Suppressor macrophage treated with lipopolysaccharide for 1 hour (primary cell): ENCODE measurements at places on chromosomes 7 and 10.

DNA sequence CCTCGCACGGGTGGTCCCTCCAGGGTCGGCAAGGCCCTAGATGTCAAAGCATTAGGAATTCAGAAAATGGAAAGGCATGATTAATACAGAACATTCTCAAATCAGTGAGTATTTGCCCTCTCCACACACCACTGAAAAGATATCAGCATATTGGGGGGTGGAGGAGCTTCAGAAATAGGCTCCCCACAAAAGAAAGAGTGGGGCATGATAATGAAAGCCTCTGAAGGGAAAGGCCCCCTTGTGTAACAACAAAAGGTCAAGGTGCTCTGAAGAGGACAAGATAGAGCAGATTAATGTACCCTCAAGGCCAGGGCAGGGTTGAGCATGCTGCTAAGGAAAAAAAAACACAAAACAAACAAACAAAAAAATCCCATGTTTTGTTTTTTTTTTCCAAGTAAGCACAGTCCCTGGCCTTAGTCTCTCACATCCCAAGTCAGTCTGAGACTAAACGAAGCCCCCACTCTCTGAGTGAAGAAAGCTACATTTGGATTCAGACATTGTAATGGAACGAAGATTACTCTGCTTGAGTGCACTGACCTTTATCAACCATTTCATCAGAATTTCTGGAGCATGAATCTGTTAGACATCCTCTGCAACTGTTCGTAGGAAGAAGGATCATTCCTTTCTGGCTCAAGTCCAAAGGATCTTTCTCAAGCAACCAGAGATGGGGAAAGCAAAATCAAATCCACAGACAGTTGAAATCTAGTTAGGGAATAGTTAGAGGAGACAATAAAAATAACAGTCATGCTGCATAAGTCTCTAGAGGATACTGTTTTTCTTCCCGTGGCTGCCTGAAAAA lies 27.4 kb upstream of the DGKI start:
- no peak for DNase-seq

GRCh38 chr7:141975806-141976523 lies 2.4 kb upstream of the TAS2R38 start:
- peak; percentile 85 for DNase-seq

DNA sequence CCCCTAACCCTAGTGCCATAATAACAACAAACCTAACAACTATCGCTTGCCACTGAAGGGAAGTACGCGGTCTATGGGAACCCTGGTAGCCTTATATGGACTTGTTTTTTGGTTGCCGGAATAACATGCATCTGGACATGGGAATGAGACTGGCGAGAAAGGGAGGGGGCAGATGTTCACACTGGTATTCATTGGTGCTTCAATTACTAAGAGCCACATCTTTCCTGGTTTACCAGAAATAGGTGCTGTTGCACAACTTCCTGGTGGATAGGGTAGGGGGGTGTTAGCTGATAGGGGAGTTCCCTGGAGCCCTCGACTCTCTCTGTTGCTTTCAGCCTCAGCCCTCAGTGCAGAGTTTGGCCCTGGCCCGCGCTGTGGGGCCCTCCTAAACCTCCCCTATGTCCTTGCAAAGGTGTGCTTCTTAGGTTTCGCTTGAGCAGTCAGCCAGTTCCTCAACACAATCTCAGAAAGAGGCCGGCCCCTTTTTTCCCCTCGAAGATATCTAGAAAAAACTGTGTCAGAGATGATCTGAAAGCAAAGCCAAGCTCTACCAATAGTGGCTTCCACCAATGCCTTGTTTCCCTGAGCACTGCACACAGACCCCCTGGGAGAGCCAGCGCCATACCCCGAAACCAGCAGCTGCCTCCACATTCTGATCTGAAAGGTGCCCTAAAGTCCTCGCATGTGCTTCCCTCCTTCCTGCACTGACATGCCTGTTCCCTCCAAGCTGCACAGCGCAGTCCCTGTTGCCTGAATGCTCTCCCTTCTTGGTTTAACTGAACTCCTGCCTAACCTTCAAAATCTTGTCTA lies 13.5 kb downstream of the TBXAS1 start:
- DNase-seq: no peak

GRCh38 chr10:49273626-49274025 lies 25.3 kb upstream of the C10orf71 start:
- no peak for DNase-seq

GRCh38 chr10:116809483-116810119 lies 39.7 kb upstream of the ENO4 start:
- peak; percentile 60 for DNase-seq

GRCh38 chr10:49783645-49784044 lies 21.5 kb upstream of the OGDHL start:
- no peak for DNase-seq

- no peak for DNase-seq
These were observed 9.4 kb upstream of the PPIA start for GRCh38 chr7:44787041-44787440.

GRCh38 chr10:35447693-35448407 lies 111.5 kb downstream of the CCNY start:
- no peak for DNase-seq

DNA sequence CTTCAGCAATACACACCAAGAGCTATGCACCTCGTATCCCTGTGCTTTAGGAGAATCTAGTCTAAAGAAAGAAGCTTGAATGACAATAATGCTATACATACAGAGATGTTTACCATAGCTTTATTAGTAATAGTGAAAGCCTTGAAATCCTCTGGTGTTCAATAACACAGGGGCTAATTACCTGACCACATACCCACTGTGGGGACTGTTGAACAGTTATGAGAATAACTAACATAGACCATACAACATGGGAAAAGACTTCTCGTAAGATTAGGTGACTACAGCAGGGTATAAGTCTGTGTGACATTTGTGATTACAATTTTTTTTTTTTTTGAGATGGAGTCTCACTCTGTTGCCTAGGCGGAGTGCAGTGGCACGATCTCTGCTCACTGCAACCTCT lies 111.0 kb downstream of the SORBS1 start:
- DNase-seq: no peak

GRCh38 chr7:102287981-102288278 lies 1.3 kb downstream of the SH2B2 start:
- no peak for DNase-seq

GRCh38 chr10:60645980-60646379 lies 132.3 kb upstream of the CDK1 start:
- DNase-seq: no peak

DNA sequence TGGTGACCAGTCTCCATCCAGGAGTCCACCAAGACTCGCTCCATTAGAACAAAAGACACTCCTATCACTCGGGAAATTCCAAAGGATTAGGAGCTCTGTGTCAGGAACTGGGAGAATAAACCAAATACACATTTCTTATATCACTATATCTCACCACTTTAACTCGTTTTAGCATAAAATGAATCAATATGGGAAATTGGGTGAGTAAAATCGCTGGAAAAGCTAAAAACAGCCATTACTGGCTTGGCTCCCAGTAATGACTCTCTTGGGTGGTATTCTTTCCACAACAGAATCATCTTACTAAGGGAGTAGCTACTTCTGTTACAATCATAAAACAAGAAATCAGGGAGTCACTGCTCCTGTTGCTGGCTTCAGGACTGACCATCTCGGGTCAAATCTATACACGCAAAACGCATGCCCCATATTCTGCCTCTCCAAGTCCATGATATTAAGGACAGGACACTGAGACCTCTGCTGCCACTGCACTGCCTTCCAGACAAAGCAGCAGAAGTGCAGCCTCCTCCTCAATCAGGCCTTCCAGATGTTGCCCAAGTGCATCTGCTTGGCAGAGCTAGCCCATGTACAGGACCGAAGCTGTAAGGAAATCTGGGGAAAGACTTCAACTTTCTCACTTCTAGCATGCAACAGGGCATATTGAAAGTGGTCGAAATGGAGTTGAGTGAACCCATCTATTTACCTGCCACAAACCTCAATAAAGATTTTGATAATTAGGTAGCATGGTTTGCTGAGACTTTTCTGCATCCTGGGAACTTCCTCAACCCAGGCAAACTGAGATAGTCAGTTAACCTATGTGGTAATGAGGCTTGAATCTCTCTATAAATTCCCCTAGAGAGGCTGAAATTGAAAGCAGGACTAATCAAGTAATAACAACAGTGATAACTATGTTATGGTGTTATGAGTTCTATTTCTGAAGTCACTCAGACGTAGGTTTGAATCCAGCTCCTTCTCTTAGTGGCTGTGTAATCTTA lies 14.4 kb upstream of the PANK1 start:
- no peak for DNase-seq

- DNase-seq: no peak
These were observed 122.0 kb downstream of the TPK1 start for GRCh38 chr7:144713850-144714249.

DNA sequence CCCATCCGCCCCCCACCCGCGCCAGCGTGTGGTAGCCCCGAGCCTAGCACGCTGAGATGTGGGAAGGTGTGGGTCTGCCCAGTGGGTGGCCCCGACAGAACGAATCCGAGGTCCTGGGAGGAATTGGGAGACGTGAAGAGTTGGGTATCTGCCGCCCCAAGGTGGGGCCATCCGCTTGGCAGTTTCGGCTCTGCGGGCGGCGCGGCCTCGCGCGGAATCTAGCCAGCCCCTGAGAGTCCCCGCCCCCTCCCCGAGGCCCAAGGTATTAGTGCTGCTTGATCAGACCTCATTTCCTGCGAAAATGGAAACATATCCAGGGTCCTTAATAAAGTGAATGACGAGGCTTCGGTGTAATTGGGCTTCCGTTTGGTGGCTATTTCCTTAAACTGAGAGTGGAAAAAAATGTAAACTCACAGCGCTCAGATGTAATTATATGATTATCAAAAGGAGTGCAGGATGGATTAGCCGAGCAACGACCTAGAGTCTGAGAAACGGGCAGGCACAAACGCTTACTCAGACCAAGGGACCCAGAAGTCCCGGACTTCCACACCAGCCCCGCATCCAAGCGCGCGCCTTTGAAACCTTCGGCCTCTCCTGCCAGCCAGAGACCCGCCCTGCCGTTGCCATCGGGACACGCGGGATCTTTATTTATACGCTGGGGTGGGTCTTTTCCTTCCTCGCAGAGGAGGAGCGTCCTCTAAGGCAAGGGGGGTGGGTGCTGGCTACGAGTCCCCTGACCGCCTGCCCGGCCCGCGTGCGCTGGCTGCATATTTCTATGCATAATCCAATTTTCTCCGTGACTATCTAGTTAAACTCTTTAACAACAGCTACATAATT lies 12.8 kb downstream of the LBX1 start:
- no peak for DNase-seq

- DNase-seq: no peak
These were observed 104.8 kb upstream of the LAMB4 start for GRCh38 chr7:108234971-108235450.

DNA sequence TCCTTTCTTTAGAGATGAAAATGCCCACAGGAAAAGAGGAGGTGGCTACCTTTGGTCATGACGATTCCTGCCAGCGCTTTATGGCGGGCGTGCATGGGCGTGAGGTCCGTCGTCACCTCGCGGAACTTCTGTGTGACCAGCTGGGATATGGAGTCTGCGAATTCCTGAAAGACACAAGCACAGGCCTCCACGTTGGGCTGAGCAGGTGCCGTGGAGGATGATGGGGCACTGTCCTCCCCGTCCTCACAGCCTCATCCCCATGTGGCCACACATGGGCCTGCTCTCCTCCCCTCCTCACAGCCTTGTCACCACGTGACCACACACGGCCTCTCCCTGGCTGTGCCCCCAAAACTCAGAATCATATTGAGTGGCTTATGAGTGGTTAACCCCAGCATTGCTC lies 214.7 kb downstream of the WDR37 start:
- no peak for DNase-seq
